Endothelial cell of coronary artery (primary cell): ENCODE measurements at places on chromosomes 1 and 21. TPM values are rescaled to one million over a fixed set of nuclear protein-coding genes. Genes with fewer than 3 reads are reported as not detected.

Gene KCNJ15
- 0.09 and 0.18 TPM in 2 replicates for total RNA-seq

Gene KIRREL1
- 30.6 and 49.6 TPM in 2 replicates for total RNA-seq

Gene NPHS2
- not detected in 2 replicates for total RNA-seq

Gene PRAMEF4
- total RNA-seq: not detected in 2 replicates

Gene CRB1
- not detected in 2 replicates for total RNA-seq

Gene LHX8
- not detected in 2 replicates for total RNA-seq

Gene COL24A1
- total RNA-seq: 0.09 TPM in 2 replicates

Gene PBXIP1
- 90.7 and 96.4 TPM in 2 replicates for total RNA-seq

Gene SHE
- 41.9 and 59.6 TPM in 2 replicates for total RNA-seq

Gene C1orf115
- total RNA-seq: 29.5 and 29.7 TPM in 2 replicates

Gene TLCD4
- total RNA-seq: under 0.01 TPM in 2 replicates

Gene CCDC185
- not detected in 2 replicates for total RNA-seq

Gene FAM151A
- not detected in 2 replicates for total RNA-seq

Gene MTARC2
- total RNA-seq: 3.1 and 12.7 TPM in 2 replicates

Gene FOXD3
- not detected in 2 replicates for total RNA-seq

Gene MROH9
- total RNA-seq: not detected in 2 replicates

Gene HPDL
- 1.4 and 3.2 TPM in 2 replicates for total RNA-seq

Gene METTL18
- 5.6 and 6.7 TPM in 2 replicates for total RNA-seq

Gene LYPD8
- total RNA-seq: 0.19 TPM in 1 of 2 replicates, not detected in the other

Gene AMIGO1
- 1.4 and 2.3 TPM in 2 replicates for total RNA-seq

Gene MXRA8
- 0.63 and 6.3 TPM in 2 replicates for total RNA-seq
